ENCODE measurements at places on chromosomes 11 and 22. TPM values are rescaled to one million over a fixed set of nuclear protein-coding genes. Genes with fewer than 3 reads are reported as not detected.

Gene CD3E
- 203 TPM for total RNA-seq

Gene ROBO4
- total RNA-seq = 1.5 TPM

Gene ZNF280A
- 0.05 TPM for total RNA-seq

Gene CREBZF
- total RNA-seq = 44.8 TPM

Gene VWCE
- 2.4 TPM for total RNA-seq

GRCh38 chr22:48444320-48445112, 1383.2 kb downstream of the BRD1 start:
- no peaks in the 10 kb centered on the region for H3K4me1 ChIP-seq
- no peak overlapping the region for H3K4me3 ChIP-seq
- peaks cover 17% of the 10 kb centered on the region for H3K27me3 ChIP-seq
- no peak for DNase-seq
- no peak overlapping the region for H3K27ac ChIP-seq

Gene CRYBB3
- total RNA-seq = 0.09 TPM

Gene EFCAB6
- 1.1 TPM for total RNA-seq

Gene SLC29A2
- 1.6 TPM for total RNA-seq

Gene THRSP
- not detected for total RNA-seq

DNA sequence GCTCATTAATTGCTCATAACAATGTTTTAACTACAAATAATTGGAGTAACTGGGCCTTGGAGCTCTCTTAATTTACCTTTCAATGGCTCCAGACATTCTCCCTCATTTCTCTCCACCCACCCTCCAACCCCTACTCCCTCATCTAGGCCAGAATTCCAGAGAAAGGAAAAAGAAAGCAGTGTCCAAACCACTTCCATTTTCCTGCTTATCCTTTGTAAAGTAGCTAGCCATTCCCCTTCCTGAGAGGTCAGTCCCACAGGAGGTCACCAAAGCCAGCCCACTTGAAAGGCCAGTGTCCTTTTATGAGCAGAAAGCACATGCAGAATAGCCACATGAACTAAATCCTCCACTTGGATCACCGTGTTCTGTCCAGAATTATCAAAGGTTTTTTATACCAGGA, 404.8 kb upstream of the FAT3 start:
- H3K4me3 ChIP-seq = no peak overlapping the region
- no peaks in the 10 kb centered on the region for H3K4me1 ChIP-seq
- H3K27ac ChIP-seq = no peak overlapping the region
- H3K36me3 ChIP-seq = no peaks in the 10 kb centered on the region
- DNase-seq = no peak
- no peaks in the 10 kb centered on the region for H3K27me3 ChIP-seq

DNA sequence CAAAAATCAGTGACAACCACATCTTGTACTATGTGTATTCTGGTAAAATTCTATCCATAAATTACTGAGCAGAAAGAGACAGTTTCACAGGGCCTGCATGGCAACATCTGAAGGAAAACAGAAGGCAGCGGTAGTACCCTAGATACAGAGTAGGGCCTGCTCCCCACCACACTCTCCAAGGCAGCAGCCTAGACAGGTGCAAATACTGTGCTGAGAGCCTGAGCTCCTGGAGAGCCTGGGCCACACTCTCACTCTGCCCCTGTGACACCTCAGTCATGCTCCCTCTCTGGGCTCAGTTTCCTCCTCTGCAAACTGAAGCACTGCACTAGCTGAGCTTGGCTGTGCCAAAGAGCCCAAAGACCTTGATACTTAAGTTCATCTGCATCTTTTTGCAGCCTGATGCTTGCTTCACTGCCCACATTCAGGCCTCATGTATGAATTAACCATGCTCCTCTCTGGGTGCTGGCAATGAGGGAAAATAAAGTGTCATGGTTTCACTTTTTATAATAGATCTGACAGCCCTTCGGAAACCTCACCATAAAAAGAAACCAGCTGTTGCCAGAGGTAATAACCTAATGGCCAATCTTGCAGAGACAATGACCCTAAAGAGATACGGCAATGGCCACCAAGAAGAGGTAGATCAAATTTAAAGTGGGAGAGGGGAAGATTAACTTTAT, 104.7 kb downstream of the PLEKHA7 start:
- H3K27me3 ChIP-seq = no peaks in the 10 kb centered on the region
- H3K27ac ChIP-seq = no peak overlapping the region
- H3K4me1 ChIP-seq = no peaks in the 10 kb centered on the region
- no peaks in the 10 kb centered on the region for H3K36me3 ChIP-seq
- no peak overlapping the region for H3K4me3 ChIP-seq

- H3K27me3 ChIP-seq = no peaks in the 10 kb centered on the region
- no peak overlapping the region for H3K4me3 ChIP-seq
- DNase-seq = no peak
- H3K27ac ChIP-seq = no peak overlapping the region
- H3K4me1 ChIP-seq = peaks cover 16% of the 10 kb centered on the region
- no peaks in the 10 kb centered on the region for H3K36me3 ChIP-seq
Measured at GRCh38 chr11:75797116-75797515, 17.9 kb upstream of the UVRAG start.

GRCh38 chr22:36056980-36057379, 28.4 kb upstream of the RBFOX2 start:
- H3K36me3 ChIP-seq = no peaks in the 10 kb centered on the region
- no peaks in the 10 kb centered on the region for H3K4me1 ChIP-seq
- no peak overlapping the region for H3K4me3 ChIP-seq
- no peaks in the 10 kb centered on the region for H3K27me3 ChIP-seq

- H3K27me3 ChIP-seq = no peaks in the 10 kb centered on the region
- H3K4me1 ChIP-seq = peaks cover 8% of the 10 kb centered on the region
- H3K4me3 ChIP-seq = no peak overlapping the region
- H3K27ac ChIP-seq = no peak overlapping the region
Measured at GRCh38 chr11:66870616-66871520, 14.0 kb downstream of the LRFN4 start.

Gene C22orf15
- 3.3 TPM for total RNA-seq

GRCh38 chr22:23159291-23159630, 14.0 kb downstream of the RAB36 start:
- no peaks in the 10 kb centered on the region for H3K36me3 ChIP-seq
- H3K4me1 ChIP-seq = peaks cover 3% of the 10 kb centered on the region
- DNase-seq = no peak
- H3K4me3 ChIP-seq = no peak overlapping the region
- no peaks in the 10 kb centered on the region for H3K27me3 ChIP-seq
- no peak overlapping the region for H3K27ac ChIP-seq

DNA sequence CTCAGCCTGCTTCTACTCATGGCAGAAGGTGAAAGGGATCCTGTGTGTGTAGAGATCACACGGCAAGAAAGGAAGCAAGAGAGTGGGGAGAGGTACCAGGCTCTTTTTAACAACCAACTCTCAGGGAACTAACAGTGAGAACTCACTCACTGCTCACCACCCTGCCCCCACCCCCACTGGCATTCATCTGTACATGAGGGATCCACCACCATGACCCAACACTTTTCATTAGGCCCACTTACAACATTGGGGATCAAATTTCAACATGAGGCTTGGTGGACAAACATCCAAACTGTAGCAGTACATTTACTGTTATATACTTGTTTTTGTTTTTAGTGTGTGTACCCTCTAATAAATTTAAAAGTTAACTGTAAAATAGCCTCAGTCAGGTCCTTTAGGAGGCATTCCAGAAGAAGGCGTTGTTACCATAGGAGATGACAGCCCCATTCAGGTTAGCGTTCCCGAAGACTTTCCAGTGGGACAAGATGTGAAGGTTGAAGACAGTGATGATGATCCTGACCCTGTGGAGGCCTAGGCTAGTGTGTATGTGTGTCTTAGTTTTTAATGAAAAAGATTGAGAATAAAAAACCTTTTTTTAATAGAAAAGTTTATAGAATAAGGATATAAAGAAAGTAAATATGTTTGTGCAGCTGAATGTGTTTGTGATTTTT, 11.3 kb downstream of the CUL5 start:
- DNase-seq = no peak
- H3K4me1 ChIP-seq = no peaks in the 10 kb centered on the region
- H3K27ac ChIP-seq = no peak overlapping the region
- no peak overlapping the region for H3K4me3 ChIP-seq
- H3K36me3 ChIP-seq = peaks cover 2% of the 10 kb centered on the region
- no peaks in the 10 kb centered on the region for H3K27me3 ChIP-seq
